ENCODE measurements at places on chromosomes 1 and 21.

DNA sequence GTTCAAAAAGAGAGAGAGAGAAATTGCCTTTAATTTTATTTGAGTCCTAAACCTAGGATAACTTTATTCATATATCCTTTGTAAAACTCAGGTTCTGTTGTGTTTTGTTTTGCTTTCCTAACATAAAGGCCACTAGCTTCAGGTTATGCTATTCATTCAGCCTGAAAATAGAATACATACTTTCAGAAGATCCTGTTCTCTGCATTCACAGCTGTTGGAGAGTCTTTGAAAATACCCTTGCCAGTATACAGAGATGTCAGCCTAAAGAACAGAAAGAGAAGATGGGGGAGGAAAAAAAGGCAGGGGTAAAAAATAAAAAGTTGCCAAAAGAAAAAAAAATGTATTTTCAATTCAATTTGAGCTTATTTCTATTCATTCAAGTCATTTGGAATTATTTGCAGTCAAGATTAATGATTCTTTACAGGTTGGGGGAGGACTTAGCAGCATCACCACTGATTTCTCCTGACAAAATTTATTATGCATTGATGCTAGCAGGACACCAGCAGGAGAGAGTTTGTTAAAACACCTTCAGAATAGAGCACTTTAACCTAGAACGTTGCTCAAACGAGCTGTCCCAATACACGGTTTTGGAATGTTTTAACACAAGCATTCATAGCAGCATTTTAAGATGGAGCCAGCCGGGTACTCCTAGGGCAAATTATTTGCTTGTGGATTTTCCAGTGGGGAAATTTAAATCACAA, 318.5 kb downstream of the NTNG1 start:
- no peak for DNase-seq

DNA sequence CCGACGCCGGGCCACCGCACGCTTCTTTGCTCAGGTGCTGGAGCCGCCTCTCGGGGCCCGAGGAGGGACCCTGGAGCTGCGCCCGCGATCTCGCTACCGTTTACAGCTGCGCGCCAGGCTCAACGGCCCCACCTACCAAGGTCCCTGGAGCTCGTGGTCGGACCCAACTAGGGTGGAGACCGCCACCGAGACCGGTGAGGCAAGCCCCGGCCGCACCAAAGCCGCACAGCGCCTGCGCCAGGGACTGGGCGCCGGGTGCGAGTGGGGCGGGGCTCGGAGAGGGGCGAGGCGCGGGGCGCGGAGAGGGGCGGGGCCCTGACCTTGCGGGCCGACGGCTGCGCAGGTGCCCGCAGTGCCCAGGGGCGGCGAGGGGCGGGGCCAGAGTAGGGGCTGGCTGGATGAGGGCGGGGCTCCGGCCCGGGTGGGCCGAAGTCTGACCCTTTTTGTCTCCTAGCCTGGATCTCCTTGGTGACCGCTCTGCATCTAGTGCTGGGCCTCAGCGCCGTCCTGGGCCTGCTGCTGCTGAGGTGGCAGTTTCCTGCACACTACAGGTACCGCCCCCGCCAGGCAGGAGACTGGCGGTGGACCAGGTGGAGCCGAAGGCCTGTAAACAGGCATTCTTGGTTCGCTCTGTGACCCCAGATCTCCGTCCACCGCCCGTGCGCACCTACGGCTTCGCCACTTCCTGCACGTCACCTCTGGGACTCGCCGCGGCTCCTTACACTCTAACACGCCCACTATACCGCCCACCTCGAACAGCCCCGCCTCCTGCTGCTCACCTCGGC, 9.8 kb upstream of the CDC20 start:
- peak; percentile 27 for DNase-seq

GRCh38 chr1:3879787-3880428, 20.2 kb downstream of the C1orf174 start:
- no peak for DNase-seq

- DNase-seq, result no peak
Measured at GRCh38 chr1:220149742-220150141, 55.8 kb downstream of the IARS2 start.

DNA sequence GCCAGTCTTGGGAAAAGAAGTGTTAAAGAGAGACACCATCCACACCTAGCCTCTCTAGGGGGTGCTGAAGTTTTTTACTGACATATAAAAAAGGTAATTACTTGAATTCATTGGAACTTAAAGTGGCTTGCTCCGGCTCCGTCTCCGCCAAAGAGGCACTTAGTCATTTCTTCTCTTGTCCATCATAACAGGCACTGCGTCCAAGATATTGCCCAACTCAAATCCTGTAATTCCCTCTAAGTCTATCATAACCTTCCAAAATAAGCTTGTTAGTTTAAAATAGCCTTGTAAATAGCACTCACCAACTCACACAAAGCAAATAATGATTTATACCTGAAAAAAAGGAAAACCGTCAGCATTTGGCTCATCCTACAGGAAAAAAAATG, 160.5 kb downstream of the ZBTB18 start:
- no peak for DNase-seq

- DNase-seq, result no peak
Measured at GRCh38 chr1:243713470-243714186, 136.4 kb downstream of the AKT3 start.
